ENCODE measurements at places on chromosomes 5 and 9. TPM values are rescaled to one million over a fixed set of nuclear protein-coding genes. Genes with fewer than 3 reads are reported as not detected.

DNA sequence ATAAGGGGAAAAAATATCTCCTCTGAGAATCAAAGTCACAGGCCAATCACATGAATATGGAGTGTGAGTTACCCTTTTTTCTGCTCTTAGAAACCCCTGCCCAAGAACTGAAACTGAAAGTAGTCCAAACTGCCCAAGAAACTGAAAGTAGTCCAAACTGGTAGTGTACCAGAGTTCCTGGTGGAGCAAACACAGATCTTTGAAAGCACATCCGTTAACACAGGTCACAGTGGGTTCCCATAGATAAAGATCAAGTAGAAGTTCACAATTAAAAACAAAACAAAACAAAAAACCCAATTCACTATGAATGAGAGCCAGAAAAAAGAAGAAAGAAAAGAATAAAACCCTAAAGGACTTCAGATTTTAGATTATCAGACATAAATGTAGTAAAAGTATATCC, 332.4 kb upstream of the EFNA5 start:
- DNase-seq = peak; percentile 58
- peaks cover 16% of the 10 kb centered on the region for H3K4me1 ChIP-seq
- peak overlapping the region; percentile 76 for H3K27ac ChIP-seq
- H3K27me3 ChIP-seq = no peaks in the 10 kb centered on the region

Gene CMBL
- 1.9 TPM for total RNA-seq

DNA sequence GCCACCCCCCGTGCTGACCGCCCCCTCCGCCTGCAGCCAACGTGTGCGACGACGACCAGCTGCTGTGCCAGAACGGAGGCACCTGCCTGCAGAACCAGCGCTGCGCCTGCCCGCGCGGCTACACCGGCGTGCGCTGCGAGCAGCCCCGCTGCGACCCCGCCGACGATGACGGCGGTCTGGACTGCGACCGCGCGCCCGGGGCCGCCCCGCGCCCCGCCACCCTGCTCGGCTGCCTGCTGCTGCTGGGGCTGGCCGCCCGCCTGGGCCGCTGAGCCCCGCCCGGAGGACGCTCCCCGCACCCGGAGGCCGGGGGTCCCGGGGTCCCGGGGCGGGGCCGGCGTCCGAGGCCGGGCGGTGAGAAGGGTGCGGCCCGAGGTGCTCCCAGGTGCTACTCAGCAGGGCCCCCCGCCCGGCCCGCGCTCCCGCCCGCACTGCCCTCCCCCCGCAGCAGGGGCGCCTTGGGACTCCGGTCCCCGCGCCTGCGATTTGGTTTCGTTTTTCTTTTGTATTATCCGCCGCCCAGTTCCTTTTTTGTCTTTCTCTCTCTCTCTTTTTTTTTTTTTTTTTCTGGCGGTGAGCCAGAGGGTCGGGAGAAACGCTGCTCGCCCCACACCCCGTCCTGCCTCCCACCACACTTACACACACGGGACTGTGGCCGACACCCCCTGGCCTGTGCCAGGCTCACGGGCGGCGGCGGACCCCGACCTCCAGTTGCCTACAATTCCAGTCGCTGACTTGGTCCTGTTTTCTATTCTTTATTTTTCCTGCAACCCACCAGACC, 80.2 kb downstream of the NTNG2 start:
- peak; percentile 74 for DNase-seq
- H3K36me3 ChIP-seq = no peaks in the 10 kb centered on the region
- H3K27me3 ChIP-seq = peaks cover 21% of the 10 kb centered on the region
- peak overlapping the region; percentile 86 for H3K27ac ChIP-seq

DNA sequence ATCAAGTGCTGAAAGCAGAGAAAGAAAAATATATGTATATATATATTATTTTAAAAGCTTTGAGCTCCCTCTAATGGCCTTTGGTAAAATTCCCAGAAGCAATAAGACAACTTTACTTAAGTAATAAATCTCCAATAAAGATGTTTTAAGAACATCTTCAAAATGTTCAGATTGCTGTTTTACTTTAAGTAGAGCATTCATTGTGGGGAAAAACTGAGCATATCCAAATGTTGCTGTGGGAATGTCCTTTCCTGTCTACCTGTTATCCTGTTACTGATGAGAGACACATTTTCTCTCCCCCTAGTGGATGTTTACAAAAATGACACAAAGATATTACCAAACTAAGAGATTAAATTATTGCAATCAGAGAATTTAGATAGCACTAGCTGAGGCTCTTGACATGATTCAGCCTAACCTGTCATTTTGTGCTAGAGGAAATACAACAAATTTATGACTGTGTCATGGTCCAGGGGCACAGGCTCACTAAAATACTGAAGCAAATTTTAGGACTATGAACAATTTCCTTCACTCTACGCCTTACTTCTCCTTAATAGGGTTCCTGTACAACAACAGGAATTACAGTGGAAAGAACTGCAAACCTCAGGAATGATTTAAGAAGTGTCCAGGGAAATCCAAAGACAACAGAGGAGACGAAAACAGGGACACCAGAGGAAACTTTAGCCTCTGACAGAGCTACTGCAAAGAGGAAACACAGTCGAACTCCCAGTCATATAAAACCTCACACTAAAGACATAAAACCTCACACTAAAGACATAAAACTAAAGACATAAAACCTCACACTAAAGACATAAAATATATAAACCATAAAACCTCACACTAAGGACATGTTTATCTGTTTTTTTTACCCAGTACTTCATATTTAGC, 24.3 kb upstream of the PRRC1 start:
- no peak for DNase-seq
- H3K36me3 ChIP-seq = no peaks in the 10 kb centered on the region
- H3K4me3 ChIP-seq = no peak overlapping the region
- no peak overlapping the region for H3K27ac ChIP-seq
- H3K4me1 ChIP-seq = no peaks in the 10 kb centered on the region

DNA sequence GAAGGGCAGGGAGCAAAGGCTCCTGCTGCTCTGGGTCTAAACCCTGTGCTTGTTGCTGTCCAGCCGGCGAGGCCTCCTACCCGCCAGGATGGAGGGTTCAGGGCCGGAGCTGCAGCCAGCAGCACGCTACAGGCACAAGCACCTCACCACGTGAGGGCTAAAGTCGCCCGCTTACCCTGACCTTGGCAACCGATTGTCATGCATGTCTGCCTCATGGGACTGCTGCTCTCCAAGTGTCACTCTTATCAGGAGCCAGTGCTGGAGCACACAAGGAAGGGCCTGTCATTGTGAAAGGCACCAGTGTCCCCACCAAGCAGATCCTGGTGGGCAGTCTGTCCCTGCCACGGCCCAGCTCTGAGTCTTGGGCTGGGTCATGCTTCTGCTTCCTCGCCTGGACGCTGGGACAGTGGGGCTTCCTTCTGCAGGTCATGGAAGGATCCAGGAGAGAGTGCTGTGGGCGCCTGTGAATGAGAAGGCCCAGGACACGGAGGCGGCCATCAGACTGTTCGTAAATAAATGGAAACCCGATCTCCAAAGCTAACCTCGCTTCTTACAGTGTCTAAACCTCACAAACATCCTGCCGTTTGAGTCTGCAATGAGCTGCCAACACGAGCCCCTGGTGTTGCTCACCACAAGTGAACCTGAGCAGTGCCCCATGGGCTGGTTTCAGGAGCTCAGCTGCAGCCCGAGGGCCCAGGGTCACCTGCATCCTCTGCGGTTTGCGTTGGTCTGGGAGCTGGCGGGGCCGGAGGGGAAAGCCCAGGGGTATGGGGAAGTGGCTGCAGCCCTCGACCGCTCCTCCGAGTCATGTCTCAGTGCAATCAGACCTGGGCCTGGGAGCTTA, 58.2 kb upstream of the RXRA start:
- no peaks in the 10 kb centered on the region for H3K36me3 ChIP-seq
- peaks cover 16% of the 10 kb centered on the region for H3K27me3 ChIP-seq
- no peak for DNase-seq
- no peak overlapping the region for H3K27ac ChIP-seq
- peaks cover 5% of the 10 kb centered on the region for H3K4me1 ChIP-seq

DNA sequence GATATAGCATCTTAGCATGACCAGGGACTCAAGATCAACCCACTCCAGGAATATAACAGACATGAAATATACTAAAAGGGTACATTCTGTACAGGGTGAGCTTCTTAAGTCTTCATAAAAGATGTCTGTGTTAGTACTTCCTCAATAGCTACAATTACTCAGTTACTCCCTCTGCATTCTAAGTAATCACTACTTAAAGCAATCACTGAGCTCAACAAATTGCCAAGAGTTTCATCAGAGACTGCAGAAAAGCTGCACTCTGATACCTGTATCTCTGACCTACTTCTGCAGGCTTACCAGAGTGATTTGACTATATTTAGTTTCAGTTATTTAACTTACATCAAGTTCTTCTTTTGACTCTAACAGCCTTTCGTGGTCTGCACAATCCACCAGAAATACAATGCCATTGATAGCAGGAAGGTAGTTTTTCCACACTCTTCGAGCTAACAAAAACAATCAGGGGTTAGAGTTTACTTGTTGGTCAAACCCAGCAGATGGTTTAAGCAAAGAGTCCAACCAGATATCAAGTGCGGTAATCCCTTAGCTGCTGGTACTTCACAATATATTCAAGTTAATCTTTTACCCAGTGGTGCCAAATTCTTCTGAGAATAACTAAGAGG, 23.3 kb downstream of the SAR1B start:
- H3K27me3 ChIP-seq = no peaks in the 10 kb centered on the region
- no peak for DNase-seq
- peaks cover 72% of the 10 kb centered on the region for H3K36me3 ChIP-seq
- peak overlapping the region; percentile 58 for H3K27ac ChIP-seq
- H3K4me1 ChIP-seq = peaks cover 33% of the 10 kb centered on the region

Gene PDE8B
- total RNA-seq = not detected

Gene HAVCR2
- total RNA-seq = 78.7 TPM

Gene MRPS2
- total RNA-seq = 32.9 TPM

DNA sequence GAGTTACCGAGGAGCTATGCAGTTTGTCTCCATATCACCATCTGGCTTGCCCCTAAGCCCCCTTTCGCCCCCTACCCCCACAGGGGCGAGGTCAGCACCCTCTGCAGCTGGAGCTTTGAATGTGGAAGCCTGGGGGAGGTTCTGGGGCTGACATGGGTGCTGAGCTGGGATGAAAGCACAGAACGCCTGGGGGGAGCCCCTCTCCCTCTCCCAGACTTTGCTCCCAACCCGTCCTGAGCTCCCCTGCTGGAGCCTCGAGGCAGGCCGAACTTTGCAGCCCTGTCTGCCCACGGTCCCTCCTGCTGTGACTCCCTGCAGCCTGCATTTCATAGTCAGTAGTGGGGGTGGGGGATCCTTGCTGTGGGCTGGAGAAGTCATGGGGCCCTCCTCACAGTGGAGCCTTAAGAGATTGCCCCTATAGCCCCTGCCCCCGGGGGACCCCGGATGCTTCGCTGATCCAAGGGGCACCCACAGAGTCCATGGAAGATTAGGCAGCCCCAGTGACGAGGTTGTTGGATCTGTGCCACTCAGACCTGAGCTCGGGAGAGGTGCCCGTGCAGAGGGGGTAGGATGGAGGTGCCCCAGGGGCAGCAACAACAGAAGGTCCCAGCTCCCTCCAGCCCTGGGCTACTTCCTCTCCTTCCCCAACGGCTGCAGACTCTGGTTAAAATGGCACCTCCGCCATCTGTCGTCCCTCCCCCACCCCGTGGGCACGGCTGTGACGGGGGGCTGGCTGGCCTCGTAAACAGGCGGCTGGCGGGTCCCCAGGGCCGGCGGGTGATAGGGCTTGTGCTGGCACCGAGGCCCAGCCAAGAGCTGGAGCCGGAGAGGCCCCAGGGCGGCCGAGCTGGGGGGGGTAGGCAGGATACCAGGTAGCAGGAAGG, 162.0 kb downstream of the C9orf50 start:
- H3K4me1 ChIP-seq = peaks cover 36% of the 10 kb centered on the region
- H3K4me3 ChIP-seq = peak overlapping the region; percentile 25
- H3K27ac ChIP-seq = peak overlapping the region; percentile 77
- H3K36me3 ChIP-seq = no peaks in the 10 kb centered on the region

- DNase-seq = peak; percentile 73
- peak overlapping the region; percentile 41 for H3K27ac ChIP-seq
- H3K27me3 ChIP-seq = peaks cover 4% of the 10 kb centered on the region
- H3K36me3 ChIP-seq = no peaks in the 10 kb centered on the region
- peaks cover 11% of the 10 kb centered on the region for H3K4me1 ChIP-seq
Measured at GRCh38 chr9:36855448-36856315, 178.4 kb downstream of the PAX5 start.

DNA sequence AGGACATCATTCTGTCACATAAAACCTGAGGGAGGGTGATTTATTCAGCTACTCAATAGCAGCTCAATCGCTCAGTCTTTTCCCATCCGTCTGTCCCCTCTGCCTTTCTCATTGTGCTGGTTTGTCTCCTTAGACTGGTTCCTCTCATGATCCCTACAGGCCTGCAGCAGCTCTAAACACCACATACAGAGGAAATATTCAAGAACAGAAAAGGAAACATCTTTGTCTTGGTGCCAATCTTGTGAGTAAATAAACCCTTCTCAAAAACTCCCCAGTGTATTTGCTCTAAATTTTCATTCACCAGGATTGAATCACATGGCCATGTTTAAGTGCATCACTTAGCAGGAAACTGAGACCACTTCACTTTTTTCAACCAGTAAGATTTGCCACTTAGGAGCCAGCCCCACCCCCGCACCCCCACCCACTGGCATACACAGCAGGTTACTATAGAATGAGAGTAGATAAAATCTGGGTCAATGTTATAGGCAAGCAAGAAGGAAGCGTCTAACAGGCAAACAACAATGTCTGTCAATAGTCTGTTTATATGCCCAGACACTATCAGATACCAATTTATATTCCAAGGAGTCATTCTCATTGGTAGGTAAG, 895.5 kb upstream of the DMAC1 start:
- no peak overlapping the region for H3K27ac ChIP-seq
- no peaks in the 10 kb centered on the region for H3K27me3 ChIP-seq
- DNase-seq = no peak
- no peaks in the 10 kb centered on the region for H3K36me3 ChIP-seq
- no peaks in the 10 kb centered on the region for H3K4me1 ChIP-seq

GRCh38 chr5:112012104-112012503, 255.1 kb upstream of the NREP start:
- no peak overlapping the region for H3K27ac ChIP-seq
- no peak for DNase-seq
- no peaks in the 10 kb centered on the region for H3K4me1 ChIP-seq
- no peak overlapping the region for H3K4me3 ChIP-seq
- peaks cover 2% of the 10 kb centered on the region for H3K27me3 ChIP-seq

Gene DBN1
- total RNA-seq = 104 TPM

- peaks cover 22% of the 10 kb centered on the region for H3K36me3 ChIP-seq
- H3K4me1 ChIP-seq = peaks cover 27% of the 10 kb centered on the region
- peaks cover 2% of the 10 kb centered on the region for H3K27me3 ChIP-seq
- H3K4me3 ChIP-seq = no peak overlapping the region
- DNase-seq = peak; percentile 54
- no peak overlapping the region for H3K27ac ChIP-seq
Measured at GRCh38 chr5:7856855-7857254, 5.9 kb upstream of the CFAP90 start.

DNA sequence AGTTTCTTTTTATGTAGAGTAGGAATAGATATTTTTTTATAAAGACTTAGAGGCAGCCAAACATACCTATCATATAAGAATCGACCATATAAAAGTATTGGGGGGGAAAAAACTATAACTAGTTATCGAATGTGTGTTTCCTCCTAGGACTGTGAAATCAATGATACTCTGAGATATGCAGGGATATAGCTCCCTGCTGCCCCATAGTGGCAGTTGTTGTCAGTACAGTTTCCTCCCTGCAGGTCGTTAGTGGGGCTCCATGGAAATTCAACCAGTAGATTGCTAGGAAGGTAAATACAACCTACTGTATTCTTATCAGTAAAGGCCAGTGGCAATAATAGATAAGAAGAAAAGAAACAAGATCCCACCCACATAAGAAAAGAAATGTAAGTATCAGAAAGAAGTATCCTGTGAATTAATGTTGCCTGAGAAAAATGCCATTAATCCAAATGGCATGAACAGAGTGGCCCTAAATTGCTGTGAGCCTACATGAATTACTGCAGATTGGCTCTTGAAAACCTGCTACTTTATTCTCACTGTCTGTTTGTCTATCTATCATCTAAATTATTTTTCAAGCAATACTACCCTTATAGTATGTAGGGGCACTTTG, 136.9 kb upstream of the FBN2 start:
- peaks cover 4% of the 10 kb centered on the region for H3K27me3 ChIP-seq
- H3K4me1 ChIP-seq = no peaks in the 10 kb centered on the region
- DNase-seq = peak; percentile 50
- no peak overlapping the region for H3K27ac ChIP-seq
- H3K36me3 ChIP-seq = no peaks in the 10 kb centered on the region

All from activated CD8-positive, alpha-beta T cell treated with anti-CD3 and anti-CD28 coated beads, Interleukin-2, amount 10 ng/mL, durations not matched to agents 7 days and 5 days (primary cell).